ENCODE measurements at places on chromosomes 11 and 22.

DNA sequence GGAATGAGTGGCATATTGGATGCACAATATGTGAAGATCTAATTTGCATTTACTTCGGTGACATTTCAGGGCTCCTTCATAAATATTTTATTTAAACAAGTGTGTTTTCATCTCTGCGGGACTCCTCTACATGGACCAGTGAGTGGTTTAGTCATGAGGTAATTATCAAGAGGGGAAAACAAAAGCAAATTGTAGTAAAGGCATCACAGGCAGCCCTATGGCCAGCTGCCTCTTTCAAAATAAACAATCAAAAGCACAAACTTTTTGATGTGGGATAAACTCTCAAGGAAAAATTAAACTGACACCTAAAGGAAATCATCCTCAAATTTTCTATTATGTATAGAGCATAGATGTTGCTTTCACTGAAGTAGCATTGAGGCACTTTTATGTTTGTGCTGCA, 6.0 kb downstream of the SYT9 start:
- no peak for DNase-seq

GRCh38 chr11:61769169-61769920, 16.9 kb downstream of the MYRF start:
- DNase-seq: no peak

GRCh38 chr11:89660234-89660633, 49.9 kb upstream of the TRIM77 start:
- no peak for DNase-seq

- peak; percentile 36 for DNase-seq
These were observed 39.6 kb downstream of the SCGB1A1 start for GRCh38 chr11:62458212-62459002.

GRCh38 chr11:122085264-122085663, 30.8 kb downstream of the BLID start:
- peak; percentile 89 for DNase-seq

GRCh38 chr22:17264321-17265052, 45.3 kb upstream of the ADA2 start:
- peak; percentile 29 for DNase-seq

GRCh38 chr22:36839356-36840073, 21.3 kb upstream of the NCF4 start:
- peak; percentile 57 for DNase-seq

- DNase-seq: peak; percentile 92
These were observed 13.0 kb upstream of the UBASH3B start for GRCh38 chr11:122642472-122642922.

DNA sequence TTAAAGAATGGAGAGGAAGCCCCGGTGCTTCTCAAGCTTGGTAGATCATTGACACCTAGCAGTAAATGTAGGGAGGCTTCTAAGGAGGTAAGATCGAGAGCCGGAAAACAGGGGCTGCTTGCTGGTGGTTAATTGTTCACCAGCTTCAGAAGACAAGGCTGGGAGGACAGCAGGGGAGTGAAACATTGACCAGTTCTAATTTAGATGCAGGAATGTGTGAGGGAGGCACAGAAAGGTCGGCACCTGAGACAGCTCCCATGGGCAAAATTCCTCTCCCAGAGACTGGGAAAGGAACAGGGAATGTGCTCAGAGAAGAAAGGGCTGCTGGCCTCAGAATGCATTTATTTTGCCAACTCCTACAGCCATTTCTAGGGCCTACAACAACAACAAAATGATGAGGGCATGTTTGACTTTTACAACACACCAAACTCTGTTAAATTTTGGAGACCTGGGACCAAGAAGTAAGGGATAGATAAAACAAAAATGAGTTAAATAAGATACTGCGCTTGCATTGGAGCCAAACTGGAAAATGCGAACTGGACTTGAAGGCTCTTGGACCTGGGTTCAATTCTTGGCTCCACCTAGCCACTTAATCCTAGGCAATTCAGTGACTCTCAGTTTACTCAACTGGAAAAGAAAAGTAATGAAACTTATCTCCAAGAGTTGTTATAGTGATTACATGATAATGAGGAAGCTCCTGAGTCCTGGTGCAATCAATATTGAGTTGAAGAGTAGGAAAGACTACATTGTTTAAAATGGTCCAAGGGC, 31.0 kb downstream of the FZD4 start:
- no peak for DNase-seq

DNA sequence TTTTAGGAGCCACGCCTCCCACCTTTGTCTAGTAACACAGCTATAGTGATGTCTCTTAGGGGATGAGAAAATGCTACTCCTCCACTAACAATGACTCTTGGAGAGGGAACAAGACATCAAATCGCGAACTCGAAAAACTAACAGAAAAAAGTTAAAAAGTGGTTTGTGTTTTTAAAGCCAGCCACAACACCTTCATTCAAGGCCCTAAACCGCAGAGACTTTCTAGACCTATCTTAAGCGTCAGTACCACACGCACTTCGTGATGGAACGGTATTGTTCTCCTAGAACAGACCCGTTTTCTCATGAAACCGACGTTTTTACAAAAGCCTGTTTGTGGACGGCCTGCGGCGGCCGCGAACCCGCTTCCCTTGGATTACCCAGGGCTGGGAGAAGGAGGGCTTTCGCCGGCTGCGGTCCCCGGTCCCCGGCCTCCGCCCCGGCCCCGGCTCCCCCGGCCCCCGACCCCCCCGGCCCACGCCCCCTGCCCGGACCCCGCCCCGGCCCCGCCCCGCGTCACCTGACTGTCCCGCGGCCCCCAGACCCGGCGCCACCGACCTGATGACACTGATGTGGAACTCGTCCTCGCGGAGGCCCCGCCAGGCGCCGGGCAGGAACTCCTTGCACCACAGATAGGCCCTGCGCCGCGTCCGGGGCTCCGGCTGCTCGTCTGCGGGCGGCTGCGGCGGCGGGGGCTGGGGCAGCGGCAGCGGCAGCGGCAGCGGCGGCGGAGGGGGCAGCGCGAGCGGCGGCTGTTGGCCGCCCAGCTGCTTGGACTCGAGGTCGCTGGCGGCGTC, 718 bp downstream of the CHKA start:
- peak; percentile 58 for DNase-seq

GRCh38 chr11:118148856-118149255, 3.8 kb downstream of the SCN4B start:
- DNase-seq: peak; percentile 26

DNA sequence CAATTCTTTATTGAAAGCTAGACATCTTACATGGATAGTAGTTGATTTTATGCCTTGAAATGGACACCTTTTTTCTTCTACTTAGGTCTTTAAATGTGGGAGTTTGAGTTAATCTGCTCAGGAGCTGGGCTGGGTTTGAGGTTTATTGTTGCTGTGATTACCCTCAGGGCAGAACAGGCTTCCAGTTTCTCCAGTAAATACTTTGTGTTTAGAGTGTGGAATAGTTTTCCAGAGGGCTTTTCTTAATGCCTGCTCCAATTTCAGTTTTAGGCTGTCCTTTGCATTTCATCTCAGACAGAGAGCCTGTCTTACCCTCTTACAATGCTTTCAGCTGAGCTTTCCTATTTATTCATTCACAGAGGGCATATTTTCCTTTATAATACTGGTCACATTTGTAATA, 69.9 kb upstream of the ADORA2A start:
- DNase-seq: no peak

DNA sequence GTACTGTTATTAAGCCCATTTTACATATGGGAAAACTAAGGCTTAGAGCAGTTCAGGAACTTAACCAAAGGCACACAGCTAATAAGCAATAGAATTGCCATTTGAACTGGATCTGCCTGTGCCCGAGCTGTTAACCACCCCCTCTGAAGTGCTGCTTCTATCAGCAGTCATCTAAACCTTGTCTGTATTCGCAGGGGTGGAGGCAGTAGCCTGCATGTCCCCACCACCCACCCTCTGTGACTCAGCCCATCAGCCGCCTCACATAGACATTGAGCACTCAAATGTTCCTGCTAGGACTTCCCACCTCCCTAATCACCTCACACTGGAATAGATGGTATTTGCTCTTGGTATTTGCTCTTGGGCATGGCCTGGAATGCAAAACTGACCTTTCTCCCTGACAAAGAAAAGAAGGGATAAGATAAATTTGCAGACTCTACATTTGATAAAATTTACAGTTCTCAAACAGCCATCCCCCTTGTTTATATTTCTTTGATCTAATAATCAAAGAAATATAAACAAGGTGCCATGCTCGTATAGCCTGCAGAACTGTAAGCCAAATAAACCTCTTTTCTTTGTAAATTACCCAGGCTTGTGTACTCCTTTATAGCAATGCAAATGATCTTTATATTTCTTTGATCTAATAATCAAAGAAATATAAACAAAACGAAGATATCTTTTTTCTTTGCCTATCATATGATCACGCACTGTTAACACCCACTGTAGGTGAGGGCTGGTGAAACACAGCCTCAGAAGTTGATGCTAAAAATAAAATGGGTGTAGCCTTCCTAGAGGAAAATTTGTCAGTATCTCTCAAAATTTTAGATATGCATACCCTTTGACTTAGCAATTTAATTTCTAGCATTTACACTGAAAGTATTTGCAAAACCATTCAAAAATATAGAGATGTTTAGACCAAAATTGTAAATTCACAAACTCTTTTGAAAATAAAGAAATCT, 15.9 kb downstream of the DKK3 start:
- peak; percentile 69 for DNase-seq

- DNase-seq: no peak
These were observed 244.1 kb upstream of the MTNR1B start for GRCh38 chr11:92725352-92725751.

- DNase-seq: peak; percentile 66
These were observed 70.4 kb downstream of the FBXO7 start for GRCh38 chr22:32544953-32545558.

GRCh38 chr11:131885431-131885830, 515.0 kb downstream of the NTM start:
- no peak for DNase-seq

- DNase-seq: peak; percentile 85
These were observed 35.0 kb downstream of the POU2AF1 start for GRCh38 chr11:111344032-111344431.

- peak; percentile 21 for DNase-seq
These were observed 211.6 kb downstream of the TBC1D22A start for GRCh38 chr22:46974077-46974476.

- no peak for DNase-seq
These were observed 7.8 kb downstream of the DSCAML1 start for GRCh38 chr11:117789241-117789640.

DNA sequence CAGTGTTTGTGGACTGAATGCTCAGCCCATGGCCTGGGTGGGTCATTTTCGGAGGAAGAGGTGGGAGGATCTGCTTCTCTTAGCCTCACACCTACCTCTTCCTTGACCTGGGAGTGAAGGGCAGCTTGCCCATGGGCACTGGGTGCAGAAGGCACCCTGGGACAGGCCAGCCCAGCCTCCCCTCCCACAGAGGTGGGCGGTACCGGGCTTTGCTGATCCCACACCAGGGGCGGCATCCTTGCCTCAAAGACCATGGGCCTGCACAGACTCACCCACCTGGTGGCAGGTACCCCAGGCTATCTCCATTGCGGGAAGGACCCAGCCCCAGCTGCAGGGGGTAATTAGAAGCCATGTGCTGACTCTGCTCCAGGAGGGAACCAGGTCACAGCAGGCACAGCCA, 1.5 kb upstream of the PNPLA5 start:
- DNase-seq: no peak

DNA sequence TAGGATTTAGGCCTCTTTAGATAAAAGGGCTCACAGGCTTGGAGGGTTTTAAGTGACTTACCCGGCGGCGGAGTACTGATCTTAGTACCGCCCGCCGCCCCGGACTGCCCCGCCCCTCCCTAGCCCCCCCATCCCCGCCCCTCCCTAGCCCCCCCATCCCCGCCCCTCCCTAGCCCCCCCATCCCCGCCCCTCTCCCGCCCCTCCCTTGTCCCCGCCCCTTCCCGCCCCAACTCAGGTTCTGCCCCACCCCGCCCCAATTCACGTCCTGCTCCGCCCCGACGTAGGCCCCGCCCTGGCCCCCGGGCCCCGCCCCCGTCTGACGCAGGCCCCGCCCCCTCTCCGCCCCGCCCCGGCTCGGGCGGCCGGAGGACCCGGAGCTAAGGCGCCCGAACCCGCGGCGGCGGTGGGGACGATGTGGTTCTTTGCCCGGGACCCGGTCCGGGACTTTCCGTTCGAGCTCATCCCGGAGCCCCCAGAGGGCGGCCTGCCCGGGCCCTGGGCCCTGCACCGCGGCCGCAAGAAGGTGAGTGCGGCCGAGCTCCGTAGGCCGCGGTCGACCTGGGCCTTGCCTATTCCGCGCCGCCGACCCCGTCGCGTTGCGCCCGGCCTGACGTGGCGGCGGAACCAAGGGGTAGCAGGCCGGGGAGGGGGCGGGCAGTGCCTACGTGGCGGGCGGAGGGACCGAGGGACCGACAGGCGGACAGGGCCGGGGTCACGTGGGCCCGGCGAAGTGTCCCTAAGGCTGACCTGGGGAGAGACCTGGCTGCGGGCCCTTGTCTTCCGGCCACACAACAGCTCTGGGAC, at the start of gene SCYL1:
TSS of gene SCYL1 (plus strand) at position 343 of the 805 bp plus-strand sequence. CDS start at position 414, 71 bp downstream.
- DNase-seq: peak; percentile 92

GRCh38 chr11:62931499-62932278, 10.5 kb upstream of the CHRM1 start:
- peak; percentile 56 for DNase-seq

- peak; percentile 35 for DNase-seq
These were observed 16.6 kb upstream of the CHKA start for GRCh38 chr11:68137833-68138232.

GRCh38 chr11:73157101-73158010, 15.2 kb upstream of the FCHSD2 start:
- peak; percentile 48 for DNase-seq

DNA sequence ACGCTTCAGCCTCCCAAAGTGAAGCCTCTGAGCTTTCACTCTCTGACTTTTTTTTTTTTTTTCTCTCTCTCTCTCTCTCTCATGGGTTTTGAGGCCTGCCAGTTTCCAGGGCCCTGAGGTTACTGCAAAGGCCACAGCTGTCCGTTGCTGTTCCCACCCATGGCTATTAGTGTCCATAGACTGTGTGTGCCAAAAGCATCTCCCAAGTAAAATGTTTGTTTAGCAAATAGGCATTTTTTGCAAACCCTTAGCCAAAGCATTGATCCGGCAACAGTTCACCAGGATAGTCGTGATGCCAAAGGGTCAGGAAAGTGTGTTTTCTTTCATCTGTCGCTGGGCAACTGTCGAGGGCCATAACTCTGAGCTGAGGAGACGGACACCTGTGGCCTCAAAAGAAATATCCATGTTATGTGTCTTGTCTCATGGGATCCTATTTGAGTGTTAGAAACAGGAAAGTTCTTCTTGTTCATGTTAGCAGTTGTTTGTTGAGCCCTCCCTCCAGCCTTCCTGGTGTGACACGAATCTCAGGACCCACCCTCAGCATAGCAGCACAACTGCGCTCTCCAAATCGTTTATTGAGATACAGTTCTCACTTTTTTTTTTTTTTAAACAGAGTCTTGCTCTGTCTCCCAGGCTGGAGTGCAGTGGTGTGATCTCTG, 18.4 kb downstream of the FADS2 start:
- DNase-seq: no peak
